ENCODE measurements at places on chromosomes 2 and 18.

GRCh38 chr2:137021763-137022162 lies 256.4 kb downstream of the THSD7B start:
- DNase-seq, result no peak

DNA sequence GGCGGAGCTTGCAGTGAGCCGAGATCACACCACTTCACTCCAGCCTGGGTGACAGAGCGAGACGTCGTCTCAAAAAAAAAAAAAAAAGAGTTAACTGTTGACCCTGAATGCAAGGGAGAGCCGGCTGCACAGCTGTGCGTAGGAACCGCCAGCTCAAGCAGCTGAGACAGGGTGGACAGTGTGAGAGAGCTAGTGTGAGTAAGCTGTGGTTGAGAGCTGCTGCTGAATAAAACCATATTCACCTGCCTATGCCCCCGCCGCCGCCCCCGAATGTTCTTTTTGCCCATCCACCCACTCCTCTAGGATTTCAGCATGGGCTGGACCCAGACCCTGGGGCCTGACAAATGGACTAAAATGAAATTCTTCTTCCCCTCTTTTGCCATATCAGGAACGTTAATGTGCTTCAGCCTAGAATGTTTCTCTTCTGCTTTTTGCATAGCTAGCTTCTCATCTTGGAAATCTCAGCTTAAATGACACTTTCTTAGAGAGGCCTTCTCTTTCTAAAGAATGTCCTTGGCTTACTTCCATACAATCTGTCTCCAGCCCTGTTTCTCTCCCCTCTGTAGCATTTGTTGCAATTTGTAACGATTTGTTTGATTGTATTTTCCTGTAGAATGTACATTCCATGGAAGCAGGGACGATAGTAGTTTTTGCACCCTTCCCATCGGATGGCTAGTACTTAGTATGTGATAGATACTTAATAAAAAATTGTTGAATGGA lies 142.7 kb downstream of the KLHL14 start:
- no peak for DNase-seq

DNA sequence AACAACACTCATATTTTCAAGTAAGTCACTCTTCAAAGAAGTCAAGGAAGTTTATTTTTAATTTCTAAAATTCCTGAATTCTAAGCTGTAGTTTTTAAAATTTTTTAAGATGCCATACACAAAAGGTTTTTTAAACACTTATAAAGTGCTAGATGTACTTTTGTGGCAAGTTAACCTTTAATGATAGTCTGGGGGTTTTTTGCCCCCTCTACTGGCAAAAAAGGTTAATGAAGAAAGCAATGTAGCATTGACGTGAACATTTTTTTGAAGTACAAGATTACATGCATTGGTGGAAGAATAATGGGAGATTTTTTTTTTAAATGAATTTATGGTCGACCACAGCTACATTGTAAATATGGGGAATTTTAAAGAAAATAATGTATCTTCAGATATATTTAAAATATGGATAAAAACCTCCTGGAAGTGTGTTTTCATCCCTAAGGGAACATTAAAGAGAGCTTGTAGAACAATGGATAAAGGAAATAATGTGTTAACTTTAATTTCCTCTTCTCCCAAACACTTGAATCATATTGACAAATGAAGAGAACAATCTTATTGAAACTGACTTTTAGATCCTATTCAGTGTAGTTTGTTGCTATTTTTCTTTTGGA lies 12.6 kb downstream of the ITPRID2 start:
- DNase-seq, result no peak

- peak; percentile 13 for DNase-seq
These were observed 31.5 kb upstream of the NFE2L2 start for GRCh38 chr2:177296040-177296439.

GRCh38 chr18:56043641-56044061 lies 455.7 kb upstream of the TCF4 start:
- DNase-seq, result no peak

DNA sequence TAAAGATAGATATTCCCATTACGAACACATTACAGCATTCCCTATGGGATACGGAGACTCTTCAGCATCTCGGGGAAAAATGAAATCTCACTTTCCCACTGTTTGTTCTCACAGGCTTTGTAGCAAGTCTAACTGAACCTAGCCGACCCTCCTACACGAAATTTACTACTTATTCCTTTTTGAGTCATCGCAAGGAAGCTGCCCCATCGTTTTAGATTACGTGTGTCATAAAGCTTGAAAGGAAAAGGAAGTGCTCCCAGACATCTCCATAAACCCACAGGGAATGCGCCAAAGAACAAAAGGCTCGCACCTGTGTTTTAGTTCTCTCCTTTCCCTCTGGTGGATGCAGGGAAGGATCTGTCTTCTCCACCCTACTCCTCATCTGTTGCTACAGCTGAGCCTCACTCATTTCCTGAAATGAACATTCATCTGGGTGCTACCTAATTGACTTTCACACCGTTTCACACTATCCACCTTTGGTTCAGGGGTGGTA lies 76.2 kb upstream of the STK39 start:
- no peak for DNase-seq

Measured in HCT116 (cell line).